ENCODE measurements at places on chromosomes 1 and 21.

- DNase-seq = no peak
Measured at GRCh38 chr1:193062698-193063463, 3.5 kb downstream of the RO60 start.

GRCh38 chr1:10968411-10968826, 44.0 kb upstream of the TARDBP start:
- no peak for DNase-seq

- DNase-seq = no peak
Measured at GRCh38 chr1:110450929-110451328, at the start of gene PROK1. Gene PROK1 (plus strand): TSS chr1:110451149. CDS start chr1:110451217, 68 bp downstream.

GRCh38 chr1:119097380-119097779, 43.1 kb downstream of the WARS2 start:
- no peak for DNase-seq

- no peak for DNase-seq
Measured at GRCh38 chr1:108852221-108852975, 4.5 kb downstream of the AKNAD1 start.

DNA sequence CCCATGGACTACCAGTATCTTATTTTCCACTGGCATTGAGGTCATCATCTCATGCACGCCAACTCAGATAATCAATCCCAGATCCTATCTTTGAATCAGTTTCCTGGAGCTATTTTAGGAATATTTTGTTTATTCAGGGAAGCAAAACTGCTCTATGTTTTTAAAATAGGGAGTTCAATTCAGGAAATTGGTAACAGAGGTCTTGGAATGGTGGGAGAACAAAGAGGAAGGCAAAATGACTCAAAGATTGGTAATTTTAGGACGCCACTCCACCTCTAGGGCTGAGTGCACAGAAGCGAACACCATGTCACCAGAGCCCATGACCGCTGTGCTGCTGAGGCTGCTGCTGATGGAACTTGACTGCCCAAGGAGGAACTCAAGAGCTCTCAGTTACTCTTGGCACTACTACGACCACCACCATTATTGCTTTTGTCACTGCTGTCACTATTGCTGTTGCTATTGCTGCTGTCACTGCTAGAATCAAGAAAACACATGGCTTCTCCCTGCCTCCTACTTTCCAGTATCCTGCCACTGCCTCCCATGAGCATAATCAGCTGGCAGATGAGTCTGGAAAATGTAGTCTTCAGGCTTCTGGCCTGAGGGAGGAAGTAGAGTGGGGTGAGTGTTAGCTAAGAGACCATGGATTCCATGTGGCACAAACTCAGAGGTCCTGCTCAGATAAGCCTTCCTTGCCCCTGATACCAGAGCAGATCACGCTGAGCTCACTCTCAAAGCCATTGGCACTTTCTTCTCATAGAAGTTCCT, 71.6 kb upstream of the CNIH3 start:
- no peak for DNase-seq

GRCh38 chr1:78980511-78980910, 26.0 kb downstream of the ADGRL4 start:
- no peak for DNase-seq

DNA sequence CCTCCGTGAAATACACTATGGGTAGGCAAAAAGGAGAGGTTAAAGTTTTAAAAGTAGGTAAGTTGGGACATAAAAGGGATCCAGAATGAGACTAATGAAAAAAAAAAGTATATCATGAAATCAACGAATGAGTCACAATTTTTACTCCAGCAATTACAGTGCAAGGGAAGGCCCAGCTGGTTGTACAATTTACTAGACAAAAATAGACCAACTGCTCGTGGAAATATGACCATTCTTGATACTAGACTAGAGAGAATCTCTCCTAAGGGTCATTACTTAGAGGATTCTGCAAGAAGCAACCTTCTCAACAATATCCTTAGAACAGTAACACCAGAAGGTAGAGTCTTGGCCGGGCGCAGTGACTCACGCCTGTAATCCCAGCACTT, 55.1 kb upstream of the EFHD2 start:
- DNase-seq = no peak

GRCh38 chr1:30023339-30024022, 699.9 kb downstream of the MATN1 start:
- DNase-seq = no peak

Measured in HuH-7.5 (cell line).